GOT3 (cell line): ENCODE measurements at places on chromosomes 5 and 9.

DNA sequence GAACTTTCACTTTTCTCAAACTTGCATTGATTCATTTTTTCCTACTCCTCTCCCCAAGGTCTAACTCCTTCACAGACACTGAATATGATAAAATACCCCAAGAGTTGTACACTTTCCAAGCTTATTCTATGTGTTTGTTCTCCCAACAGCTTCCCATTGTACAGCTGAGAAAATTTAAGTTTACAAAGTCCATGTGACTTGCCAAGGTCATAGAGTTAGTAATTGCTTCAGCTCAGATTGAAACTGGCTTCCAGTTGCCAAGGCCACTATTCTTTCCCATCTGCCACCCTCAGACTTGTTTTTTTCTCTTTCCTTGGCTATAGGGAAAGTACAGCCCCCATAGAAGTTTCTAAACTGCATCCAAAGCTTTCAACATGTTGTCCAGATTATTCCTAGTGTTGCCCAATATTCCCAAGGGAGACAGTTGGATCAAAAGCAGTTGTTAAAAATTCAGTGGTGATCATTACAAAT lies 34.8 kb downstream of the TNFSF8 start:
- DNase-seq = no peak

DNA sequence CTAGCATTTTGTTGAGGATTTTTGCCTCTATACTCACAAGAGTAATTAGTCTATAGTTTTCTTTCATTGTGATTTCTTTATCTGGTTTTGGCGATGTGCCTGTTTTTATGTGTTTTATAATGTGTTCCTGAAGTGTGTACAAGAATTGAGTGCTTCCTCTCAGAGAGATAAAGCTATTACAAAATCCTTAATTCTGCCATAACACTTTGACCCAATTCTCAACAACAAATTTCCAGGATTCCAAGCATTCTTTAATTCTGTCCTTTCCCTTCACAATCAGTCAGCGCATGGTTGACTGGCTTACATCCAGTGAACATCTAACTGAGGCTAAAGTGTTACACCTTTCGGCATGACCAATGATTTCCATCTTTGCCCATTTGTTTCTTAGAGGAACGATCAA lies 282.9 kb upstream of the MVB12B start:
- DNase-seq = no peak

- DNase-seq = peak; percentile 90
Measured at GRCh38 chr5:107571621-107572536, 98.9 kb downstream of the EFNA5 start.

- peak; percentile 18 for DNase-seq
Measured at GRCh38 chr5:114449860-114450421, 88.1 kb downstream of the KCNN2 start.

DNA sequence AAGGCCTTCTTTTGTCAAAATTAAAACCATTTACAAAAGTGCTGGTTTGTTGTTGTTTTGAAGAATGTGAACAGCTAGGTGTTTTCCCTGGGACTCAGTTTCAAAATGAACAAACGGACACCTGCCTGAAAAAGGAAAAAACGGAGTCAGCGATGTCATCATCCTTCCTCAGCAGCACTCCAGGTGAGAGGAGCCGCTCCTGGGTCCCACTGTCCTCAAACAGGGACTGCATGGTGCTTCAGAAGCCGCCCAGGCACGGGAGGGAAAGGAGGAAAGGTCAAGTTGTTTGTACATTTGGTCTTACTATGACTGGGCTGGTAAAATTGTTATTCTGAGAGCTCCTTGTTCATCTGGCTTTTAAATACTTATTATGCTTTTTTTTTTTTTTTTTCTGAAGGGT lies 69.0 kb upstream of the ZSWIM6 start:
- no peak for DNase-seq

- DNase-seq = no peak
Measured at GRCh38 chr5:69444127-69444754, 29.3 kb downstream of the MARVELD2 start.

DNA sequence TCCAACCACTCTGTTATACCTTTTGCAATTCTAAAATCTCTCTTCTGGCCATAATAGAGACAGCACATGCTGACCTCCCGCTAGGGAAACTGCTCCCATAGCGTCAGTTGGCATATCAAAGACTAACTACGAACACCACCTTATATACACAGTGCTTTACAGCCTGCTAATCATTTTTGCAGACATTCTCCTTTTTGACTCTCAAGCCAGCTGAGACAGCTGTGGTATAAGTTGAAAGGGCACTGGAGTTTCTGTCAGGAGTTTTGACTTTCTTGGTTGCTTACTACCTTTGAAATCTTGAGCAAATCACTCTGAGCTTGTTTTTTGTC lies 160.2 kb upstream of the TBCA start:
- no peak for DNase-seq

DNA sequence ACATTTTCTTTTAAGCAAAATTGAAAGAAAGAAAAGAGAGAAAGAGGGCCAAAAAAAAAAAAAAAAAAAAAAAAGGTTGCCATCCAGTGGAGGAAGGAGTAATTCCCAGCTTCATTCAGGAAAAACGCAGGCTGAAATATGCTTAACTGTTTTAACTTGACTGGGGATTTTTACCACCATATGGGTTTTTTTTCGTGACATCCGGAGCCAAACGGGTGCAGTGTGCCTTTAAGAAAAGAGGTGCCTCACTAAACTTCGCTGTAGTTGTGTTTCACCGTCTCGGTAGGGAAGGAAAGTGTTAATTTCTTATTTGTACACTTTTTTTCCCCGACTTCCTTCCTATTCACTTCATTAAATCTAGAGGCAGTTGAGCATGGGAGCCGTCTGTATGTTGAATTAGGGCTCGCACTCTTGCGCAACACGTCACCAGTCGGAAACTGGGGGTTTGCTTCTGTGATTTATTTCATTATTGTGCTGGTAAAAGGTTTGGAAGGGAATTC lies 143.0 kb downstream of the SMARCA2 start:
- DNase-seq = no peak

DNA sequence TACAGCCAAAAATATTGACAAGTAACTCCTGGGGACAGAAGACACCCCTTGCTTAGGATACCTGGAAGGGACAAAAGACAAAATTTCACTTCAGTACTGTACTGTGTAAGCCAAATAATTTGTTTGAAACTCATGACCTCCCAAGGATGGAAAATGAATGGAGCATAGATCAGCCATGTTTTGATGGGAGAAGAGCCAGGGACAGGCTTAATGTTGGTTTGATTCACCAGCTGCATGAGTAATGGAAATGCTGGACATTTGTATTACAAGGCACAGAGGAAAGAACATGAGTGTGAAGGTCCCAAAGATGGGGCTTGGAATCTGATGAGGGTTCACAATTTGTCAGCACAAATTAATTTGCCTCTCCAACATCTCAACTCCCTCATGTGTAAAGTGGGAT lies 122.8 kb downstream of the ENC1 start:
- DNase-seq = no peak

DNA sequence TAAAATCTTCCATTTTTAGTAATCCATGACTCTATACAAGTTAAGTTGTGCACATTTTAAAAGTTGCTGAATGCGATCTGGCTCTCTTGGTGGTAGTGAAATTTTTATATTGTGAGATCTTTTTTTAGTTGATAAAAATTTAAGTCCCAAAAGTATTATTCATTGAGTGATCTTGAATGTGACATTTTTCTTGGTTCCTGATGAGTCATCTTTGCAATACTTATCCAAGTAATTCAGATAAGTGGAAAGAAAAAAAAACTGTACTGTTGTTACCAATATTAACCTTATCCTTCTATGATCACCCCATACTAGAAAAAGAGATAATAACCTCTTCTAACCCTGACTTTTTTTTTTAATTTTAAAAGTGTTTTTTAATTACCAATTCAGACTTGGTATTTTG lies 601.3 kb downstream of the PSAT1 start:
- no peak for DNase-seq

DNA sequence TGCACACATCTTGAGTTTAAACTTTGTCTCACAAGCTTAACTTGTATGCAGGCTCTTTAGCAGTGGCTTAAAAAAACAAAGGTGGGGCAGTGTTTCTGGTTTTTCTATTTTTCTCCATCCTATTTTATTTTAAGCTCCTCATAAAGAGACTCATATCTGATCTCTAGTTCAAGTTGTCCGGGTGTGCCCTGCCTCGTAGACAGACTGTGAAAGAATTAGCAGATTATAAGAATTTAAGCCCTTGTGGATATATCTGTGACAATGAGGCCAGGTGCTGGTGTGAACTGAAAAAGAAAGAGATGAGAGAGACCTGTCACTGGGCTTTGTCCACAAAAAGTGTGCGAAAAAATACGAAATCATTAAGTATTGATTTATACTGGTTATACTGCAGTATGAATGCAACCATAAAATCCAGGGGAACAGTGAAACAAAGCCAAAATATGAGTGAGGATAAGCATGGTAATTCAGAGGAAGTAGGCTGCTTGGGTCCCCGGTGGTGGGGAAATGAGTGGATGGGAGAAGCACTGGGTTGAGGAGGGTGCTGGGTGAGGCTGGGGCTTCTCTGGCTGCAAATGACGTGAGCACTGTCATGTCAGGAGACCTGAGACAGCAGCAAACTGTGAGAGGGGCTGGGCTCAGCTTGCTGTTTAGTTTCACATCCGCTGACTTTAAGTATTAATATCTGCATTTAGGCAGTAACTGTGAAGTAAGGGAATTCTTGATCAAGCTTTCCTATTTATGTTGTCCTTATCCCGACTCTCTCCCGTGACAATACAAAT lies 179.7 kb upstream of the ANKRD55 start:
- no peak for DNase-seq

GRCh38 chr5:177300236-177300880 lies 3.2 kb downstream of the RAB24 start:
- no peak for DNase-seq
